ENCODE measurements at places on chromosomes 4 and X. TPM values are rescaled to one million over a fixed set of nuclear protein-coding genes. Genes with fewer than 3 reads are reported as not detected.

Gene IGBP1
- total RNA-seq, result 33.7 TPM

Gene SSX2B
- total RNA-seq, result not detected

Gene NEUROG2
- not detected for total RNA-seq

Gene UGT2B17
- total RNA-seq, result not detected

Gene HSFX1
- 1.2 TPM for total RNA-seq

Gene RS1
- total RNA-seq, result 3.8 TPM

Gene BEX1
- total RNA-seq, result 0.44 TPM

Gene FAM156A
- 17.3 TPM for total RNA-seq

Gene GPR50
- total RNA-seq, result not detected

Gene TCP11X2
- total RNA-seq, result not detected

Gene CT45A1
- not detected for total RNA-seq

Gene CT47A7
- total RNA-seq, result not detected

Gene TIGD4
- 0.39 TPM for total RNA-seq

Gene CXCL6
- 0.15 TPM for total RNA-seq

Gene MSL3
- 38.8 TPM for total RNA-seq

Gene MAGEE1
- total RNA-seq, result 3.8 TPM

Gene GRIA3
- total RNA-seq, result 0.37 TPM

Gene NDNF
- 489 TPM for total RNA-seq

Gene TSPAN7
- total RNA-seq, result 52.3 TPM

Gene SOWAHD
- 2.4 TPM for total RNA-seq

Gene MMRN1
- 62.1 TPM for total RNA-seq

Gene NSUN7
- total RNA-seq, result 7.4 TPM

Gene SLC4A4
- total RNA-seq, result 17.0 TPM

Gene MXRA5
- total RNA-seq, result 51.7 TPM

Gene LRIT3
- 0.18 TPM for total RNA-seq

Gene UCP1
- total RNA-seq, result not detected

Gene NSG1
- total RNA-seq, result 5.5 TPM

Gene CCKAR
- not detected for total RNA-seq

Gene PWWP3B
- 0.13 TPM for total RNA-seq

Gene NUDT11
- total RNA-seq, result 0.93 TPM
